ENCODE measurements at places on chromosomes 7 and 10.

- no peak for DNase-seq
These were observed 527.5 kb downstream of the INHBA start for GRCh38 chr7:41175435-41175834.

GRCh38 chr7:354597-355470, 64.9 kb downstream of the FOXL3 start:
- no peak for DNase-seq

- DNase-seq, result no peak
These were observed 29.2 kb upstream of the MKX start for GRCh38 chr10:27774831-27775230.

GRCh38 chr7:134462337-134462925, 3.5 kb upstream of the AKR1B1 start:
- no peak for DNase-seq

All from omental fat pad (tissue), 4 donors.